B cell (primary cell): ENCODE measurements at places on chromosomes 11 and 22. TPM values are rescaled to one million over a fixed set of nuclear protein-coding genes. Genes with fewer than 3 reads are reported as not detected.
A peak's percentile ranks its signal among the peaks of the same experiment; 100 is the strongest.

DNA sequence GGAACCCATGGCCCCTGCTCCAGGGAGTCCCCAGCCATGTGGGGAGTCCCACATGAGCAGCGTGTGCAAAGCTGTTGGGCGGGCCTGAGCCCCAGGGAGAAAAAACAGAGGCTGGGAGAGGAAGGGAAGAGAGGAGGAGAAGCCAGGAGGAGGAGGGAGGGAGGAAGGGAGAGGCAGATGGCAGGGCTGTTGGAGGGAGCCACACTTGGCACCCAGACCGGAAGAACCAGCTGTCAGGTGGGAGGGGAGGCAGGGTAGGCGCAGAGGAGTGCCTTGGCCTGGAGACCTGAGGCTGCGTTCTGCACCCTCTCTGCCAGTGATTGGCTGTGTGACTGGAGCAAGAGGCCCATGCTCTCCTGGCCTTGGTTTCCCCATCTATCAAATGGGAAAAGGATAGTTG, 6.7 kb downstream of the SYNGR1 start:
- H3K4me1 ChIP-seq = peaks cover 12% of the 10 kb centered on the region
- H3K4me3 ChIP-seq = no peak overlapping the region

DNA sequence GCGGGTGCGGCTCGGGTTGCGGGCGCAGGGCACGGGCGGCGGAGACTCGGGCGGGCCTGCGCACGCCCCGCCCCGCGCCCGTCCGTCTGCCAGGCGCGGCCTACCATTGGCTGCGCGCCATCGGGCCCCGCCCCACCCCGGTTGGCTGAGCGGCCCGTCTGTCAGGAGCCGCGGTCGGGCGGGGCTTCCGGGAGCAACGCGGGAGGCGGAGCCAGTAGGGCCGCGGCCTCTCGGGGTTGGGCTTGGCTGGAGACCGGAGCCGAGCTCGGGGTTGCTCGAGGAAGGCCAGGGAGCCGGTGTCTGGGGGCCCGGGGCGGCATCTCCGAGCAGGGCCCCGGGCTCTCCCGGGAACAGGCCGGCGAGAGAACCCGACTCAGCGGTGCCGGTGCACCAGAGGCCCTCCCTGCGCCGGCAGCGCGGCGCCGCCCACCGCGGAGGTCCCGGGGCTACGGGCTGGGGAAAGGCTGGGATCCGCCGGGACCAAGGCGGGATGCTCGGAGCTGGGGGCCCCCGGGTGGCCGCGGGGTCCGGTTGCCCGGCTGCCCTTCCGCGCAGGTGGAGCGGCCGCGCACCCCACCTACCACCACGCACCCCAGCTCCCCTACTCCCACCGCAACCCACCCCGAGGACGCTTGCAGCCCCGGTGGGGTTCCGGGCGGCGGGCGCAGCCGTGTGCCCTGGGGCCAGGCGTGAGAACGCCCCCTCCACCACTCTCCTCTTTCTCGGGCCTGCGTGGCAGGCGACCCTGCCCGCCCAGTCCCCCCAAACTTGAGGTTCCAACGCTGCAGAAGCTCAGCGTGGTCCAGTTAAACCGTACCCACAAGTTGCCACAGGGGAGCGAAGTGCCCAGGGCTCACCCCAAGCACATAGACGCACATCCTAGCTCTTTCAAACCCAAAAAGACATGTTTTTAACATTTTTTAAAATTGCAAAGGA, at the start of gene HRAS:
Gene HRAS, minus strand, starts transcription at position 58 of the 936 bp plus-strand sequence.
- no peaks in the 10 kb centered on the region for H3K27me3 ChIP-seq
- peak within 1 kb of the TSS; percentile 99 for H3K27ac ChIP-seq
- peaks cover 25% of the 10 kb centered on the region for H3K36me3 ChIP-seq
- peak within 1 kb of the TSS; percentile 80 for H3K4me3 ChIP-seq
- peaks cover 17% of the 10 kb centered on the region for H3K4me1 ChIP-seq

- H3K4me1 ChIP-seq = no peaks in the 10 kb centered on the region
- no peaks in the 10 kb centered on the region for H3K27me3 ChIP-seq
- no peak overlapping the region for H3K4me3 ChIP-seq
- no peak overlapping the region for H3K27ac ChIP-seq
- no peak for DNase-seq
Observed at GRCh38 chr22:18032455-18033101, 8.2 kb upstream of the MICAL3 start.

GRCh38 chr11:105781807-105782206, 171.9 kb downstream of the GRIA4 start:
- H3K4me3 ChIP-seq = no peak overlapping the region
- H3K27ac ChIP-seq = no peak overlapping the region
- H3K4me1 ChIP-seq = no peaks in the 10 kb centered on the region
- DNase-seq = no peak
- H3K27me3 ChIP-seq = no peaks in the 10 kb centered on the region
- no peaks in the 10 kb centered on the region for H3K36me3 ChIP-seq

SLCO2B1 gene
- 1.2 and 1.3 TPM in 2 replicates for total RNA-seq
